ENCODE measurements at places on chromosomes 6 and 20.

- no peak for DNase-seq
Measured at GRCh38 chr20:32871627-32872160, 13.0 kb downstream of the EFCAB8 start.

DNA sequence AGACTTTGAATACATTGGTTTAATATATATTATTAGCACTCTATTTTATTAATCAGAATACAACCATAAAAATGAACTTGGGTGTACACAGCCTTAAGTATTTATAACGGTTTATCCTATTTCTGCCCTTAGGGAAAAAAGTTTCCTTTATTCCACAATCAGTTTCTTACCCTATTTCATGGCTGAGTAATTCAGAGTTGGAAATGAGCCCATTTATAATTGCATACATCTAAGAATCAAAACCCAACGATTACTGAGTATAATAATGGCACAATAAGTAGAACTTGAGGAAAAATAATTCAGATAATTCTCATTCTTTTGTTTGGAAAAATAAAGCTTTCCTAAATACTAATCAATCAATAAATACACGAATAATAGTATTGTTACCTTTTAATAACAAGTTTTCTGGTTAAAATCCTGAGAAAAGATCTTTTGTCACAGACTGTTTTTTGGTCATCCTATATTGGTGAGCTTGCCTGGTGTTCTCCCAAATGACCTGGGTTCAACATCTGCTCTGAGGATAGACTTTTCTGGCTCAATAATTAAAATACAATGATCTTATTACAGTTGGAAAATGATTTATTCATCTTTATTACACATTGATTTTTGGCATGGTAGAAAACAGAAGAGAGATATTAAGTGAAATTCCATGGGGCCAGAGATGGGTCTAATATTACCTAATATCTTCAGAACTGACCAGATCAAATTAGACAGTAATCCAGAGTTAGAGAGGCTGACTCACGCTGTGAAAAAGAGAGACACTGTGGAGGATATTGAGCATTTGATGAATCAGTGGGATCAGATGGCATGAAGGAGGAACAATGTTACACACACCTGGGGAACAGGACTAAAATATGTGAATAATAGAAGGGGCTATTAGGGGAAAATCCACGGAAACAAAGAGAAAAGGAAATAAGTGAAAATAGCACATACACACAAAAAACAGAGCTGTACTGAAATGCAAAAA, 162.1 kb upstream of the TBX18 start:
- DNase-seq, result no peak

- DNase-seq, result no peak
Measured at GRCh38 chr20:8854571-8854970, 214.3 kb upstream of the PLCB4 start.

- no peak for DNase-seq
Measured at GRCh38 chr20:2336471-2336870, 40.7 kb downstream of the TGM3 start.

GRCh38 chr6:151240791-151241642, 1.2 kb downstream of the AKAP12 start:
- no peak for DNase-seq

GRCh38 chr6:13653296-13653695, 38.2 kb downstream of the NOL7 start:
- DNase-seq, result no peak

DNA sequence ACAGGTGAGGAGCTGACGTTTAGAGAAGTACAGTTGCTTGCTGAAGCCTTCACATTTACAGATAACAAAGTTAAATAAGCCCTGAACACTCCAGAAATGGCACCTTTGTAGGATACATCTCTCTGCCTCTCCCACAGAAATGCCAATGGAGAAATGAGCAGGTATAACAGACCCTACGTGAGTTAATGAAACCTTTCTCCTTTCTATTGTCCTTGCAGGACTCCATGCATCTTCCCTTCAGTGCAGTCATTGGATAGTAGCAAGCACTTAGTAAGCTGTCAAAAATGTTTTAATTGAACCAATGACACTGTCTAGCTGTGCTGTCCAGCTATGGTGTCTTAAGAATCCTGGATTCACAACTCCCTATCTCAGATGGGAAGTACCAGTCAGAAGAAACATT, 8.1 kb upstream of the RRBP1 start:
- no peak for DNase-seq

- DNase-seq, result peak; percentile 29
Measured at GRCh38 chr20:16801919-16802651, 53.9 kb downstream of the OTOR start.

GRCh38 chr20:19609642-19610223, 148.3 kb upstream of the RIN2 start:
- no peak for DNase-seq

- DNase-seq, result no peak
Measured at GRCh38 chr6:95544517-95545225, 32.7 kb upstream of the MANEA start.

DNA sequence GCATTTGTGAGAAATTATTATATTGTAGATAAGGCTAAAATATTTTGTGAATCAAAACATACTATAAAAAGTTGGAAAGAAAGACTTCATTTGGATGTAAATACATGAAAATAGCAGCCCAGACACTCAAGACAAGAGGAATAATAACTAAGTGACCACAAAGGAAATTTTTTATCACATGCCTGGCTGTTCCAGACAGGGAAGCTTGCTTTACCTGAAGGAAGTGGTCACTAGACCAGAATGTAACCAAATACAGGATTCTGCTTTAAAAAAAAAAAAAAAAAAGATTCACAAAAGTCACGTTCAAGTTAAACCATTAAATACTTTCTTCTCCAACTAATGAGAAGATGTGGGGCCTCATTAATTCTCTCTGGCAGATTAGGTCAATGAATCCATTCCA, 9.3 kb upstream of the HLA-DQB2 start:
- no peak for DNase-seq

GRCh38 chr20:39778431-39778830, 816.3 kb downstream of the DHX35 start:
- no peak for DNase-seq

GRCh38 chr6:130178692-130179091, 44.1 kb downstream of the SAMD3 start:
- no peak for DNase-seq

DNA sequence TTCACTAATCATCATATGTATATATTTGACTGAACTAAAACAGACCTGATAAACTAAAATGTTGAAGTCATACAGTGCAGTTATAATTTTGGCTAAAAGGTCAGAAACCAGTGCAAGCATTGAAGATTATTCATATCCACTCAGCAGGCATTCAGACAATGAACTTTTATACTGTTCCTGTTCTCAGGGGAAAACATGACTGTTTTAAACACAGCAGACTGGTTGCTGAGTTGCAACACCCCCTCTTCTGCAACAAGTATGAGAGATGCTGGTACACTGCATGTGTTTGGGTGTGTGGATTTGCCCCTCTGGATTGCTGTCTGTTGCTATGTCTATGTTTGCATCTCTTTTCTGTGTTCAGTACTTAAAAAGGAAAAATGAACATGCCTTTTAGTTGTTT, 206.8 kb downstream of the EYA4 start:
- DNase-seq, result no peak

- no peak for DNase-seq
Measured at GRCh38 chr6:132466952-132467351, 46.0 kb downstream of the STX7 start.

DNA sequence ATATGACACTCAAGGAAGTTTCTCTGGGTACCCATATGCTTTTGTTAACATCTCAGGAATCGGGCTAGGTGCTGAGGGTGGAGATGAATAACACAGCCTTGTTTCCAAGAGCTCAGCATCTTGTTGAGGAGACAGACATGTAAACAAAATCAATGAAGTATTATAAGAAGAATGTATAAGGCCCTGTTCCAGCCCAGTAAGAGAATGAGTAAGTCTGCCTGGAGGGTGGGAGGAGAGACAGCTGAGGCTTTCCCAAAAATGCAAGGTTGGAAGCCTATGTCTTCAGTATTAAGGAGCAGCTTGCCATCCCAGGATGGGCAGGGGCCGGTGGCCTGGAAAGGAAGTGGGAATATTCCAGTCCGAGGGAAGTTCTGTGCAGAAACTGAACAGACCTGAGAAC, 615.3 kb upstream of the BTBD3 start:
- DNase-seq, result no peak

- no peak for DNase-seq
Measured at GRCh38 chr6:105364243-105364642, 38.6 kb downstream of the PREP start.

DNA sequence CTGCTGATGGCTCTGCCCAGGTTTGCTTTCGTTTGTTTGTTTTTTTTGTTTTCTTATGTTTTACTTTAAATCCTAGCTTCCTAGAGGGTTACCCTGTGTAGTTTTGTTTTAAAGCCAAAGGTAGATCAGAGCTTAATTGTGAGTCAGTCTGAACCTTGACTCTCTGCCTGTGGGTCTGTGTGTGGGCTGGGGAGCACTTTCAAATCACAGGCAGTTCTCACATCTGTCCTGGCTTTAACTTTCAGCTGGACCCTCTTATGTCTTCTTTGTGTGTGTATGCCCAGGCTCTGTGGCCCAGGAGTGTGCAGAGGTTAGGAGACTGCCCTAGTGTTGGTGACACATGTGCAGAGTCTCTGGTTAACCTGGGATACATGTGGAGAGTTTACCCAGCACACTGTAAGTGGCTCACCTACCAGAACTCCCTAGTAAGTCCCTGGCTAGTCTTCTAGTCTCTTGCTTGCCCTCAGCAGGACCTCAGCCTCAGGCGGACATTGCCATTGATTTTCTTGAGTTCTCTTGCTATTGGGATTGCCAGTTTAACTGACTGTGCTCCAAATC, 19.0 kb downstream of the HIVEP1 start:
- no peak for DNase-seq

DNA sequence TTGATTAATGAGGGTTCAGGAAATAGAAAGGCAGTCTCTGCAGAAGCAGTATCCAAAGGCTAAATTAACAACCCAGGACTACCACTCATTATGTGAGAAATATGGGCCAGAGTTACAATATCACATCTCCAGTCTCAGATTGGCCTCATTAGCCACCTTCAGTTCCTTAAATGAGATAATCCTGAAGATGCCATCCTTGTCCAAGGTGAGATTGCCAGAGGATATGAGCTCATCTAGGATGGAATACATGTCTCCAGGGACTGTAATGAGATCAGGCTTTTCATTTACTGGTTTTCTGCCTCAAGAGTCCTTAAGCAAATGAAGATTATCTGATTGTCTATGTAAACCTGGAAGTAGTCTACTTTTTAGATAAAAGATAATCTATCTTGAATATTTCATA, 196.3 kb downstream of the FUT9 start:
- no peak for DNase-seq

DNA sequence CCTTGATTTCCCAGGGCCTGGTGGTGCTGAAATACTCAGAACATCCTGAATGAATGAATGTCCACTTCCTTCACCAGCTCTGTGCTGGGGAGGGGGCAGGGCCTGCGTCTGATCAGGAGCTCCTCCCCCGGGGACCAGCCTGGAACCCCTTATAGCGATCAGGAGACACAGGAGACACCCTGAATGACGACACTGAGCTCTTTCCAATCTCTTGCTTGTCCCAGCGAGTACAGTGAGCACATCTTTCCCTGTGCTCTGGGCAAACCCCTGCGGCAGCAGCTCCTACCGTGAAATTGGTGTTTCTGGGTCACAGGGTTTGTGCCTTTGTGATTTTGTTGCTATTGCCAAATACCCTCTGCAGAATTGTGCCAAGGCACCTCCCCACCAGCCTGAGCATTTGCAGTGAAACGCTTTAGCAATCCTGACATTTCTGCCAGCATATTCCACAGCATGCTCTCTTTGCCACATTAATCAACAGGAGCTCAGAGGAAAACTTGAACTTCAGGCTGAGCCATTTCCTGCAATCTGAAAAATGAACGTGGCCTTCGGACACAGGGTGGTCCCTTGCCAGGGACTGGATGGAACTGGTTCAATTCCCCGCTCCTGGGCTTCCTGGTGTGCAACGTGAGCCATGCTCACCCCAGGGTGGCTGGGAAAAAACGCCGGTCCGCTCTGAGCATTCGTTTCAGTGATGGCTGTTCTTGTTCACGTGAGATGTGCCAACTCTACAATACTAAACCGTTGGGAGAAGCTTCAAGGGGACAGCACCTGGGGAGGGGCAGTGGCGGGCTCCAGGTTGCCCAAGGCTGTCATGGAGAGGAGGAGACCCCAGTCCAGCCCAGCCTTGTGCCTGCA, 23.1 kb upstream of the MRGBP start:
- no peak for DNase-seq

DNA sequence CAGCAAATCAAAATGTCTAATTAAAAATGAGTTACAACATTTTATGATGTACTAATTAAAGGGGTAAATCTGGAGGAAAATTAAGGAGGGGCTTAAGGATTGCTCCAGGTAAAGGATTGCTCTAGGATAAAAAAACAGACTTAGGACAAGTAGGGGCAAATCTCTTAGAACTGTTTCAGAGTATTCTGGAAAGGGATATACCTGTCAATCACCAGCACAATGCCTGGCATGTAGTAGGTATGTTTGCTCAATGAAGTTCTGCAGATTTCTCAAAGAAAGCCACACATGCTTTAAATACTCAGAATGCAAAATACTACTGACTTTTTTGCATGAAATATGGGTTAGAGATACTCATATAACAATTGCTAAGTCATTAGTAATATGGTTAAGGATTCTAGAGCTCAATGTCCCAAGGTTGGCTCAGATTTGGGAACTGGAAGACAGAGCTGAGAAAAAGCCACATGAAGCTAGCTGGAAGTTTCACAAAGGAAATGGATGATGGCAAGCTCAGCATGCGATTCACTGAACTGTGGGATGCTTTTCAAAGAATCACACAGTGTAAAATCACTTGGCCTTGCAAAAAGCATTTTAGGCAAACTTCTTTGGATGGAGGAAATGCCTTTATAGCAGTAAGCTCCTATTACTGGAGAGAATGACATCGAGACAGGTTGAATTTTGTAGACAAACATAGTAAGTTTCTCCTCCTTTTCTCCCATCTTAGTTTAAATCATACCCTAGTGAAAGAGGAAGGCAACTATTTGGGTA, 72.8 kb downstream of the MAP3K5 start:
- no peak for DNase-seq

- DNase-seq, result no peak
Measured at GRCh38 chr20:32445539-32446273, 87.6 kb downstream of the ASXL1 start.

GRCh38 chr6:6697620-6698019, 109.1 kb downstream of the LY86 start:
- DNase-seq, result no peak

GRCh38 chr20:19975436-19975799, 41.7 kb upstream of the NAA20 start:
- DNase-seq, result no peak

DNA sequence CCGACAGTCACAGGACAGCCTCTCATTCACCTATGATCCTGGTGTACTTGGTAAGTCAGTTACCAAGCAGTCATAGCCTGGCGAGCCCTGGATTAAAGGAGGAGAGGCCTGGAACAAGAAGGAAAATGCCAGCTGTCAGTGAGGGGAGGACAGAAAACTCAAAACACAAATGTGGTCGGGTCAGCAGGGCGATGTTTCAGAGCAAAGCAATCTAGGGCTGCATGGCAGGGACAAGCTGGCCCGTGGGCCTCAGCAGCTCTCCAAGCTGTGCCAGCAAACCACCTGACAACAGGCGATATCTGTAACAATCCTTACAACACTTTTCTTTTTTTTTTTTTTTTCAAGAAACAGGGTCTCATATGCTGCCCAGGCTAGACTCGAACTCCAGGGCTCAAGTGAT, 40.3 kb downstream of the MGME1 start:
- DNase-seq, result no peak

- DNase-seq, result no peak
Measured at GRCh38 chr20:47993817-47994216, 208.5 kb upstream of the SULF2 start.

All from stimulated activated CD8-positive, alpha-beta memory T cell treated with anti-CD3 and anti-CD28 coated beads, Interleukin-12 subunit alpha, Interleukin-12 subunit beta, amount 100 ng/mL, for 1 hour (primary cell).